ENCODE measurements at places on chromosomes 6 and 20. TPM values are rescaled to one million over a fixed set of nuclear protein-coding genes. Genes with fewer than 3 reads are reported as not detected.

Gene PAX1
- not detected for total RNA-seq

Gene PCSK2
- 3.4 TPM for total RNA-seq

Gene PACRG
- total RNA-seq = 0.27 TPM

Gene NXT1
- total RNA-seq = 16.8 TPM

- peak overlapping the region; percentile 0 for H3K27ac ChIP-seq
- H3K4me1 ChIP-seq = peaks cover 9% of the 10 kb centered on the region
- H3K4me3 ChIP-seq = no peak overlapping the region
- peaks cover 8% of the 10 kb centered on the region for H3K36me3 ChIP-seq
- DNase-seq = peak; percentile 73
- no peaks in the 10 kb centered on the region for H3K27me3 ChIP-seq
These were observed 62.7 kb upstream of the TRAF3IP2 start for GRCh38 chr6:111668410-111668809.

GRCh38 chr6:91608428-91608827 lies 1021.6 kb upstream of the MAP3K7 start:
- H3K27me3 ChIP-seq = no peaks in the 10 kb centered on the region
- no peak for DNase-seq
- H3K4me3 ChIP-seq = no peak overlapping the region
- no peaks in the 10 kb centered on the region for H3K36me3 ChIP-seq
- H3K27ac ChIP-seq = no peak overlapping the region

DNA sequence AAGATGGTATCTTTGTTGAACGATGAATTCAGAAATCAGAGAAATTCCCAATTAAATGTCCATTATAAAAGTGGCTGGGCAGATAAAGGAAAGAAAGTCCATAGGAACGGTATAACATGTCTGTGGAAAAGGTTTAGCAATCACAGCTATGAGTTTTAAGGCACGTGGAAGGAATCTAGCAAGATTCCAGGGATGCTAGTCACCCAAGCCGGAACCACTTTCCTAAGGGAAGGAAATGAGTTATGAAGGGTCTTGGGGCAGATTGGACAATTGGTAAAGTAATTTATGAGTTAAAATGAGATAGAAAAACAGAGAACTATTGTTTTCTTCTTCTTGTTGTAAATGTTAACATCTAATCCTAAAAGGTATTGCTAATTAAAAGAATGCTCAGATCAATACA lies 384.8 kb downstream of the ADGRB3 start:
- no peaks in the 10 kb centered on the region for H3K36me3 ChIP-seq
- H3K4me3 ChIP-seq = no peak overlapping the region
- no peaks in the 10 kb centered on the region for H3K27me3 ChIP-seq
- H3K27ac ChIP-seq = no peak overlapping the region

GRCh38 chr6:33904050-33904746 lies 100.4 kb upstream of the MLN start:
- H3K27me3 ChIP-seq = no peaks in the 10 kb centered on the region
- no peaks in the 10 kb centered on the region for H3K36me3 ChIP-seq
- peak overlapping the region; percentile 75 for H3K27ac ChIP-seq
- no peaks in the 10 kb centered on the region for H3K4me1 ChIP-seq

GRCh38 chr6:163667372-163668060 lies 253.0 kb downstream of the QKI start:
- no peak overlapping the region for H3K27ac ChIP-seq
- H3K36me3 ChIP-seq = no peaks in the 10 kb centered on the region
- no peaks in the 10 kb centered on the region for H3K4me1 ChIP-seq
- H3K4me3 ChIP-seq = no peak overlapping the region

GRCh38 chr6:123233336-123233735 lies 237.3 kb downstream of the CLVS2 start:
- no peaks in the 10 kb centered on the region for H3K27me3 ChIP-seq
- H3K4me1 ChIP-seq = no peaks in the 10 kb centered on the region

DNA sequence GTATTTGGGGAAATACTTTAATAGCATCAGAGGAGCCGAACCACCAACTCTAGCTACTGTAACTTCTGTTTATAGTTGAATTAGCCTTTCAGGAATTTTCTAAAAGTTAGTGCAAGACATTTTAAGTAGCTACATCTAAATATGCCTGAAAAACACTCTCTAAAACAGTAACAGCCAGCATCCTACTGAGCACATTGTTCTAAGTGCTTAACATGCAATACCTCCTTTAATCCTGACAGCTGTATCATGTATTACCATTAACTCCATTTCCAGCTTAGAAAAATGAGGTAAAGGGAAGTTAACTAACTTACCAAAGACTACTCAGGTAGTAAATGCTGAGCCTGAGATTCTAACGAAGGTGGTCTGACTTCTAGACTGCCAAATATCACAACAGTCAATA lies 120.7 kb downstream of the DST start:
- no peak overlapping the region for H3K27ac ChIP-seq
- no peaks in the 10 kb centered on the region for H3K4me1 ChIP-seq
- H3K36me3 ChIP-seq = peaks cover 37% of the 10 kb centered on the region
- peak overlapping the region; percentile 44 for H3K4me3 ChIP-seq
- no peak for DNase-seq
- no peaks in the 10 kb centered on the region for H3K27me3 ChIP-seq

DNA sequence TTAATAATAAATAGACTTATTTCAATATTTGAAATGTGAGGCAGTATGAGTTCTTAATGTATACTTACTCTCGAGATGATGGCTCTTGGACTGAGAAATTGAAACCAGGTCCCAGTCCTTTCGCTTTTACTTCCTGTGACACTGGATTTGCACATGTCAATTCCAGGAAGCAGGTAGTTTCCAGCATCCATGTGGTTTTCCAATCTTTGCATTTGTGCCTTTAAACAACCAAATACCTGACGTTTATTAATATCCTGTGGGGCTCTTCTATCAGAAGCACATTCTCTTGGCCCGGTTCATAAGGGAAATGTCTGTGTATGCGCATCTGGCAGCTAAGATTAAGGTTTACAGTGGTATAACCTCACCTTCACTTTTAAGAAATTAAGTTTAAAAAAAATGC lies 13.1 kb downstream of the UTRN start:
- no peaks in the 10 kb centered on the region for H3K27me3 ChIP-seq
- H3K27ac ChIP-seq = no peak overlapping the region
- peaks cover 5% of the 10 kb centered on the region for H3K4me1 ChIP-seq
- no peak overlapping the region for H3K4me3 ChIP-seq
- DNase-seq = peak; percentile 5

GRCh38 chr20:8215361-8215781 lies 83.3 kb downstream of the PLCB1 start:
- H3K27me3 ChIP-seq = no peaks in the 10 kb centered on the region
- H3K4me1 ChIP-seq = peaks cover 6% of the 10 kb centered on the region
- H3K27ac ChIP-seq = no peak overlapping the region
- no peaks in the 10 kb centered on the region for H3K36me3 ChIP-seq
- no peak for DNase-seq

DNA sequence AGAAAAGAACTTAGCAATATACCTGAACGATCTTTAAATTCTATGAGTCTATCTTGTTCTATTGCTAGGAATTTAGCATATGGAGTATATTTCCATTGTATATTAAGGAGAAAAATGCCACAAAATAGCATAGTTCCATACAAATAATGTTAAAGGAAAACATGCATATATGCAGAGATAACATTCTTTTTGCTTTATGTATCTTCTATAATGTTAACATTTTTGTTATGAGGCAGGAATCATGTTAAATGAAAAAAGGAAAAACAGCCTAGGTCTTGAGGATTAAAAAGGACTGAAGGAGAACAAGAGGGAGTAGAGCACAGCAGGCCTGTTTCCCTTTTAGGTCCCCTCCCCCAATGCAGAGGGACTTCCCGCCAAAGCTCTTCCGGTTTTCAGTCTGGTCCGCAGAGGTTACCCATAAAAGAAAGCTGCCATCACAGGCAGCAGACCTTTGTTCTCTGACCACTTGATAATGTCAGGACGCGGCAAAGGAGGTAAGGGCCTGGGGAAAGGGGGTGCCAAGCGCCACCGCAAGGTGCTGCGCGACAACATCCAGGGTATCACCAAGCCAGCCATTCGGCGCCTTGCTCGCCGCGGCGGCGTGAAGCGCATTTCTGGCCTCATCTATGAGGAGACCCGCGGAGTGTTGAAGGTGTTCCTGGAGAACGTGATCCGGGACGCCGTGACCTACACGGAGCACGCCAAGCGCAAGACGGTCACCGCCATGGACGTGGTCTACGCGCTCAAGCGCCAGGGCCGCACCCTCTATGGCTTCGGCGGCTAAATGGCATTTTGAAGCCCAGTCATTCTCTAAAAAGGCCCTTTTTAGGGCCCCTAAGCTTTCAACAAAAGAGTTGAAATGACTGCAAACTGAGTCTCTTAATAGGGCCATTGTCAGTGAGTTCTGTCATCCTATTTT lies 108.4 kb upstream of the PRSS16 start:
- no peaks in the 10 kb centered on the region for H3K36me3 ChIP-seq
- H3K27ac ChIP-seq = peak overlapping the region; percentile 92
- peak; percentile 93 for DNase-seq
- peaks cover 11% of the 10 kb centered on the region for H3K4me1 ChIP-seq
- H3K4me3 ChIP-seq = peak overlapping the region; percentile 93
- no peaks in the 10 kb centered on the region for H3K27me3 ChIP-seq

Data from endodermal cell (in vitro differentiated cells).